ENCODE measurements at places on chromosomes 2 and 18. TPM values are rescaled to one million over a fixed set of nuclear protein-coding genes. Genes with fewer than 3 reads are reported as not detected.

DNA sequence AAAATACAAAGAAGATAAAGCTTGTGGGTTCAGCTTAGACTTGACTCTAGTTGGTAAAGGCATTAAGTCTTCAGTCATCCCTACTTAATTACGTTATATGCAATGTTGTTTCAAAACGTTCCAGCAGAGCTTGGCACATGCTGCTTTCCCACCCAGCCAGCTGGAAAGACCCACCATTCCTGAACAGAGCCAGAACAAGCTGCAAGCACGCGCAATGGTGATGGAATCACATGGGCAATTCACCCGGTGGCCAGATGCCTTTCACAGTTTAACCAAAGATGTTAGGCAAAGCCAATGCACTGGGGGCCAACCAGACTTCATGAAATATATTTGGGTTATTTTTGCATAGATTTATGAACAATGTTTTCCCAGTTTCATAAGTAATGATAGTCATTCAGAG lies 123.4 kb upstream of the CDH20 start:
- no peak for ATAC-seq

GRCh38 chr2:8134473-8134932 lies 547.4 kb upstream of the ID2 start:
- ATAC-seq, result no peak

DNA sequence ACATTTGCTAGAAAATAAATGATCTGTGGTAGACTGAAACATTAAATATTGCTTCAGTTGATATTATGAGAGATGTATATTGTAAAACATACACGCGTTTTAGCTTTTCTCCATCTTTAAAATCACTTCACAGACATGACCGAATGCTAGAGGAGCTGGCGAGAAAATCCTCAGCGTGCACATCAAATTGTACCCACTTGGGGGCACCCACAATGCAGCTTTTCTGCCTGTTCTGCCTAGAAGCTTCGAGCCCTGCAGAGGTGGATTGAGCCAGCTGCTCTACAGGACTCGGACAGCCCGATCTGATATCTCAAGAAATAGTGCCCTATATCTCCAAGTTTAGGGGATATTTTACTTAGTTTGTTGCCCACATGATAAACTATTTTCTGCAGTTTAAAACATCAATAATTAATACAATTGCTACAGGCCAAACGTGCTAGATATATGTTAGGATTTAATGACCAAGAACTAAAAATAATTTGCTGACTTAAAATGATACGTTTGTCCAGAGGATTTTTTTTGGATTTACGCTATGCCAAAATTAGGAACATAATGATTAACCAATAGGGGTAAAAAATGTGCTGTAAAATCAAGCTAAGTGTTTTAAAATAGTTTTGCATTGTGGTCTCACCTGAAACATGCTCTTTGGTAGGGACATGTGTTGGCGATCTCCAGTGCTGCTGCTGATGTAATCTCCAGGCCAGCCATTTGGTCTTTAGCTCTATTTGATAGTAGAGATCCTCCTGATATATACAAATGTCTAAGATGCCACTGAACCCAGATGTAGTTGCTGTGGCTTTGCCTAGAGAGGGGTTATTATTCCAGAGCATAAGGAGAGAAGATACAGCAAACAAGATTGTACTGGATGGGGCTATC lies 22.3 kb upstream of the ATP5MC3 start:
- ATAC-seq, result no peak

Gene LHCGR
- not detected for total RNA-seq

Gene ANKRD36C
- 9.6 TPM for total RNA-seq

Gene DNAJC27
- 2.2 TPM for total RNA-seq

Gene NAT8
- total RNA-seq, result not detected

Gene SYT4
- not detected for total RNA-seq
